ENCODE measurements at places on chromosomes 7 and 10. TPM values are rescaled to one million over a fixed set of nuclear protein-coding genes. Genes with fewer than 3 reads are reported as not detected.

GLI3 gene
- total RNA-seq, result 54.2 TPM

FAM25A gene
- not detected for total RNA-seq

SYT15B gene
- total RNA-seq, result 0.33 TPM

RARRES2 gene
- 343 TPM for total RNA-seq

TRIM56 gene
- total RNA-seq, result 18.2 TPM

SPDYE16 gene
- total RNA-seq, result 0.28 TPM

EPHB6 gene
- total RNA-seq, result 32.0 TPM

C10orf53 gene
- not detected for total RNA-seq

OR2F2 gene
- total RNA-seq, result not detected

GRCh38 chr7:121510302-121510701 is 114.2 kb upstream of the FAM3C start:
- H3K27me3 ChIP-seq, result no peaks in the 10 kb centered on the region
- no peak overlapping the region for H3K27ac ChIP-seq
- no peaks in the 10 kb centered on the region for H3K36me3 ChIP-seq
- no peak for DNase-seq
- H3K4me3 ChIP-seq, result no peak overlapping the region

GRCh38 chr10:85926986-85927385 is 439.6 kb downstream of the GRID1 start:
- H3K4me3 ChIP-seq, result no peak overlapping the region
- no peaks in the 10 kb centered on the region for H3K27me3 ChIP-seq
- no peaks in the 10 kb centered on the region for H3K36me3 ChIP-seq
- no peaks in the 10 kb centered on the region for H3K4me1 ChIP-seq
- H3K27ac ChIP-seq, result no peak overlapping the region
- DNase-seq, result no peak

DNA sequence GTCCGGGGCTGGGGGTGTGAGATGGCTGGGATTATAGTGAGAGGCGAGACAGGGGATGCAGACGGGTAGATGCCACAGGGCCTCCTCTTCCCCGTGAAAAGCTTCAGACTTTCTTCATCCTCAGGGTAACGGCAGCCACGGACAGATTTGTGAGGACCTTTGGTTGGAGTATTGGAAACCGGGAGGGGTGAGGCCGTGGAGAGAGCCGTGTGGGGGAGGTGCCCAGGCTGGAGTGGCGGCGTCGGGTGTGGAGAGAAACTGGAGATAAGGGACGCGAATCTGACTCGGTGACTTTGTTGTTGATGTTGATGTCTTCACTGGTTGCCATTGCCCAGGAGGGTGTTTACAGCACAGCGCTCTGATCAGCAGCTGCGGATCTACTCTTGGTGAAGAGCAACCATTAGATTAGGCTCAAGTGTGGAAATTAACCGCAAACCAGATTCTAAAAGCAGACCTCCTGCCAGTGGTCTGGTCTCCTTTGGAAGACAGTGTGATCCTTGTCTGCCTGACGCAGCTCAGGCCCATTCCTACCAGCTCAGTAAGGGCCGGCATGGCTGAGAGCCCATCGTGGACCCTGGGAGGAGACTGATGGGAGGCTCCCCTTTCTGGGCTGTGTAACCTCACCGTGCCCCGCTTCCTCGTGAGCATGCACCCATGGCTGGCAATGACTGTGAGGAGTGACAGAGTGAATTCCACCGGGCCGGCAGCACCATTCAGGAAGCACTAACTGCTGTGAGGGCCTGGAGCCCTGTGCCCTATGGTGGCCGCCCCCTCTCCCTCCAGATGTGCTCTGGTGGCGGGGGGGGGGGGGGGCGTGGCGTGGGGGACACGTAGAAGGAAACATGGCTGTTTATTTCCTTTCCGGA is 90.3 kb downstream of the INPP5A start:
- H3K36me3 ChIP-seq, result no peaks in the 10 kb centered on the region
- peak overlapping the region; percentile 41 for H3K27ac ChIP-seq
- H3K4me1 ChIP-seq, result peaks cover 44% of the 10 kb centered on the region
- H3K27me3 ChIP-seq, result no peaks in the 10 kb centered on the region
- peak; percentile 53 for DNase-seq
- no peak overlapping the region for H3K4me3 ChIP-seq

DNA sequence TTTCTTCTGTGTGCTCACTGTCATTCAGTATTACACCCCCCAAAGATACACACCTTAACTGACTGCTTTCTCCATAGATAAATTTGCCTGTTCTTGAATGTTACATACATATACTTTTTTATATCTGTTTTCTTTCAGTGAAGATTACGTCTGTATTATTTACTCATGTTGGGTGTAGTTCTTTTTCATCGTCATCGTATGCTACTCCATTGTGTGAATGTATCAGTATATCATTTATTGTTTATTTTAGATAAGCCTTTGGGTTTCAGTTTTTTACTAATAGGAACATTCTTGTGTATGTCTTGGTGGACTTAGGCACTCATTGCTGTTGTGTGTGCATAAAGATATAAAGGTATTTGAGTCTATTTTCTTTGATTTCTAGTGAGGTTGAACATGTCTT is 64.4 kb downstream of the SEPTIN7 start:
- H3K27ac ChIP-seq, result no peak overlapping the region
- no peak for DNase-seq
- H3K4me1 ChIP-seq, result peaks cover 2% of the 10 kb centered on the region
- no peak overlapping the region for H3K4me3 ChIP-seq
- H3K27me3 ChIP-seq, result no peaks in the 10 kb centered on the region

DNA sequence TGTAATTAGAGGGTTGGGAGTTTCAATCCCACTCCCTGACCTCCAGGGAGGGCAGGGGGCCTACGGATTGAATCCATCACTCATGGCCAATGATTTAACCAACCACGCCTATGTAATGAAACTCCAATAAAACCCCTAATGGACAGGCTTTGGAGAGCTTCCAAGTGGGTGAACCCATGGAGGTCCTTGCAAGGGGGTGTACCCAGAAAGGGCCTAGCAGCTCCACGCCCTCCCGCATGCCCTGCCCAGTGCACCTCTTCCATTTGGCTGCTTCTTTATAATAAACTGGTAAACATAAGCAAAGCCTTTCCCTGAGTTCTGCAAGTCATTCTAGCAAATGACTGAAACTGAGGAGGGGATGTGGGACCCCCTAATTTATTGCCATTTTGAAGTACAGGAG is 280.1 kb downstream of the FRMD4A start:
- no peak overlapping the region for H3K27ac ChIP-seq
- DNase-seq, result no peak
- H3K36me3 ChIP-seq, result no peaks in the 10 kb centered on the region
- no peaks in the 10 kb centered on the region for H3K4me1 ChIP-seq

- no peak overlapping the region for H3K4me3 ChIP-seq
- no peaks in the 10 kb centered on the region for H3K4me1 ChIP-seq
- no peak overlapping the region for H3K27ac ChIP-seq
Measured at GRCh38 chr10:89633484-89633883, 11.6 kb downstream of the PANK1 start.

- H3K4me1 ChIP-seq, result no peaks in the 10 kb centered on the region
- no peak for DNase-seq
- H3K4me3 ChIP-seq, result no peak overlapping the region
- H3K36me3 ChIP-seq, result no peaks in the 10 kb centered on the region
Measured at GRCh38 chr7:93284908-93285307, 52.7 kb downstream of the VPS50 start.

GRCh38 chr10:66575251-66575855 is 350.5 kb upstream of the LRRTM3 start:
- no peaks in the 10 kb centered on the region for H3K36me3 ChIP-seq
- no peak overlapping the region for H3K27ac ChIP-seq
- no peaks in the 10 kb centered on the region for H3K4me1 ChIP-seq
- no peaks in the 10 kb centered on the region for H3K27me3 ChIP-seq
- no peak overlapping the region for H3K4me3 ChIP-seq

DNA sequence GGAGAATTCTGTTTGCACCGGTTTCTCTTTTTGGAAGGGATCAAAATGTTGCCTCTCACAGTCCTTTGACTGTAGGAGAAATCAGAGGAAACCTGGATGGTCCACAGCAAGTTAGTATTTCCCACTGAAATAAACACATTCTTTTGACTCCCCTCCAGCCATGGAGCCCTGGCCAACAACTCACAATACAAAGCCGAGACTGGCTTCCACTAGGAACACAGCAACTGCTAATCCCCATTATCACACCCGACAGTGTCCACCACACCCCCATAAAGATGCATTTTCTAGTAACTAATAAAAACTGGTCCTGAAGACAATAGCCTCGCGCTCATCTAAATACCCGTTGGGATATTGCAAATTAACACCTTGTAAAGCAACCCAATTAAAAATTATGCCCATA is 798 bp upstream of the MACROH2A2 start:
- no peaks in the 10 kb centered on the region for H3K36me3 ChIP-seq
- no peaks in the 10 kb centered on the region for H3K27me3 ChIP-seq
- peak overlapping the region; percentile 60 for H3K27ac ChIP-seq

DNA sequence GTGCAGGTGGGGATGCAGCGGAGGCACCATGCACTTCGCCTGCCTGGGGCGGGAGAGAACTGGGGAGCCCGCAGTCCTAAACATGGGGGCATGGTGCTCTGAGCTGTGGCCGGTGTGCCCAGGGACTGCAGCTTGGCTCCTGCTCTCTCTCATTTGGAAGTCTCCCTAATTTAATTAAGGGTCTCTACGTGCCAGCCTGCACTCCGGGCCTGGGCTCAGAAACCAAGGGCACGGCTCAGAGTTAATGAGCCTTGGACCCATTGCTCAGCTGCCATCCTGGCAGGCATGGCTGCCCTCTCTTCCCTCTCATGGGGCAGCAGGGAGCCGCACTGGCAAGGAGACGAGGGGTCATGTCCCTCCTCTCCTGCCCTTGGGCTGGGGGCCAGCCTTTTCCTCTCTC is 115.6 kb downstream of the CDH23 start:
- no peak for DNase-seq
- no peak overlapping the region for H3K27ac ChIP-seq
- no peaks in the 10 kb centered on the region for H3K36me3 ChIP-seq
- H3K27me3 ChIP-seq, result no peaks in the 10 kb centered on the region
- peaks cover 6% of the 10 kb centered on the region for H3K4me1 ChIP-seq
- H3K4me3 ChIP-seq, result no peak overlapping the region

DNA sequence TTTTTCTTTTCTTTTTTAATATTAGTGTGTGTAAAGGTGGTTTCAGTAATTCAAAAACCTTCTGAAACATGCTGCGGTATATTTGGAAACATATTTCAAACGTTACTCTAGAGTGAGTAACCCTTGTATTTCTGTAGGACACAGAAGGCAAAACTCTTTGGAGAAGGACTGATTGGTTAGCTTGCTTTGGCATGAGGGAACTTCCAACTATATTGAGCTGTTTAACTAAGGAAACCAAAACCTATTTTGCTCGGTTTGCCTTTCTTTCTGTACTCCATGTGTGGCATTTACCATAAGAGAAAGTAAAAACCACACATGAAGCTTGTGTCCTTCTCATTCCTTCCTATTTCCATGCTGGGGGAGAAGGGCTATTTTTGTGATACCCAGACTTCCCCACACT is 149.8 kb downstream of the DYNC1I1 start:
- H3K36me3 ChIP-seq, result no peaks in the 10 kb centered on the region
- DNase-seq, result no peak
- no peak overlapping the region for H3K27ac ChIP-seq
- H3K27me3 ChIP-seq, result no peaks in the 10 kb centered on the region
- peaks cover 4% of the 10 kb centered on the region for H3K4me1 ChIP-seq

GRCh38 chr7:32221056-32221455 is 150.8 kb upstream of the PDE1C start:
- no peaks in the 10 kb centered on the region for H3K4me1 ChIP-seq
- no peak overlapping the region for H3K4me3 ChIP-seq
- no peak overlapping the region for H3K27ac ChIP-seq
